ENCODE measurements at places on chromosomes 7 and 10. TPM values are rescaled to one million over a fixed set of nuclear protein-coding genes. Genes with fewer than 3 reads are reported as not detected.

- H3K27me3 ChIP-seq = no peaks in the 10 kb centered on the region
- no peaks in the 10 kb centered on the region for H3K36me3 ChIP-seq
- H3K4me1 ChIP-seq = peaks cover 4% of the 10 kb centered on the region
- H3K27ac ChIP-seq = no peak overlapping the region
- DNase-seq = no peak
Observed at GRCh38 chr10:69506834-69507713, 55.8 kb downstream of the TSPAN15 start.

- H3K4me1 ChIP-seq = peaks cover 1% of the 10 kb centered on the region
- no peak overlapping the region for H3K27ac ChIP-seq
- no peak overlapping the region for H3K4me3 ChIP-seq
- no peaks in the 10 kb centered on the region for H3K27me3 ChIP-seq
- no peak for DNase-seq
Observed at GRCh38 chr10:59631237-59631636, 78.4 kb downstream of the SLC16A9 start.

GRCh38 chr7:12570168-12570533 is 369 bp upstream of the SCIN start:
- H3K27me3 ChIP-seq = no peaks in the 10 kb centered on the region
- DNase-seq = no peak
- H3K4me1 ChIP-seq = no peaks in the 10 kb centered on the region
- H3K27ac ChIP-seq = no peak overlapping the region
- H3K36me3 ChIP-seq = no peaks in the 10 kb centered on the region

GRCh38 chr10:97355571-97355975 is 21.0 kb upstream of the FRAT2 start:
- H3K27me3 ChIP-seq = no peaks in the 10 kb centered on the region
- H3K27ac ChIP-seq = no peak overlapping the region
- no peak for DNase-seq
- peaks cover 8% of the 10 kb centered on the region for H3K36me3 ChIP-seq

DNA sequence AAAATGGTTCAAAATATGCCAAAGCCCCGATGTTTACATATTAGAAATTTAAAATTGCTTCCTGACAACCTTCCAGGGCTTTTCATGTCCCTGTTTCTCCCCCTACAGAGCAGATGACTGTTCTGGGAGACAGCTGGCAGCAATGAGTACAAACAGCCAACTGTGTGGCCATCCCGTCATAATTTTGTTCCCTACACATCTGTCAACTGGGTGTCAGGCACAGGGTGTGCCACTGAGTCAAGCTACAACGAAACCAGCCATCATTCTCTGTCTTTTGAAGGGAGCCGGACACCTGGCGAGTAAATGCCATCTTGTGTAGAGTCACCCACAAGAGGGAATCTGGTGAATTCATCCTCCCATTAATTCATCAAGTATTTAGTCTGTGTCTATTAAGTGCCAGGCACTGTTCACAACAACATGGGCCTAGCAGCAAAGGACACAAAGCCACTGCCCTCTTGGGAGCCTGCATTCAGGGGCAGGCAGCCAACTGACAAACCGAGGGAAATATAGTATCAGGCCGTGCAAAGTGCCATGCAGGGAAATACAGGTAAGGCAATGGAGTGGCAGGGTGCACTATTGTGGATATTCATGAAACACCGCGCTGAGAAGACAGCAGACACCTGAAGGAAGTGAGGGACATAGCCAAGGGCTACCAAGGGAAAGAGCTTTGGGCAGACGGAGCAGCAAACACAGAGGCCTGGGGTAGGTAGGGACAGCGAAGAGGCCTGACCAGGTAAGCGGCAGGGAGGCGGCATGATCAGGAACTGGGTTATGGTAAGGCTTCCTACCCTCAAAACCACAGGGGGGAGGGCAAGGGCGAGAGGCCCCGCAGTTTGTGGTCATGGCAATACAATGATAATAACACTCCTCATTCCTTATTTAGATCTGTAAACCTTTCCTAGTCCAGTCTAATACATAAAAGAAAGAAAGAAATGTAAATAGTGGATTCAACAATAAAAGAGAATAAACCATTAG is 213.6 kb downstream of the FAM107B start:
- no peak overlapping the region for H3K4me3 ChIP-seq
- no peaks in the 10 kb centered on the region for H3K36me3 ChIP-seq
- no peaks in the 10 kb centered on the region for H3K27me3 ChIP-seq
- no peaks in the 10 kb centered on the region for H3K4me1 ChIP-seq
- no peak for DNase-seq

GRCh38 chr10:122241836-122242235 is 29.3 kb upstream of the BTBD16 start:
- peaks cover 78% of the 10 kb centered on the region for H3K36me3 ChIP-seq
- no peaks in the 10 kb centered on the region for H3K4me1 ChIP-seq
- no peak overlapping the region for H3K4me3 ChIP-seq
- no peaks in the 10 kb centered on the region for H3K27me3 ChIP-seq
- no peak for DNase-seq
- no peak overlapping the region for H3K27ac ChIP-seq

GRCh38 chr10:51389415-51390321 is 309.7 kb downstream of the CSTF2T start:
- H3K4me3 ChIP-seq = no peak overlapping the region
- no peaks in the 10 kb centered on the region for H3K27me3 ChIP-seq
- H3K27ac ChIP-seq = peak overlapping the region; percentile 11
- no peak for DNase-seq
- no peaks in the 10 kb centered on the region for H3K4me1 ChIP-seq

DNA sequence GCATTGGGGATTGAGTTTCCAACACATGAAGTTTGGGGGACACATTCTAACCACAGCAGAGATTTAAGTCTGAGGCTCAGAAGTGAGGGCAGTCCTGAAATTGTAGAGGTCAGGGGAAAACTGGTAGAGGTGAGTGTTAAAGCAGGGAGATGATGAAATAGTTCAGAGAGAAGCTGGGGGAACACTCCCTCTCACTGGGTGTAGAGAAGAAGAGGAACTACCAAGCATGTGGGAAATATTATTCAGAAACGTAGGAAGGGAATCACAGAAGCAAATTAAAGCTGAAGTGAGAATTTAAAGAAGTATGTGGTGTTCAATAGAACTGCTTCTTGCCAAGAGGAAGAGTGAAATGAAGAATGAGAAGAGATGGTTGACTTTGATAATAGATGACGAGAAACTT is 121.5 kb upstream of the FAM3C start:
- DNase-seq = no peak
- H3K36me3 ChIP-seq = no peaks in the 10 kb centered on the region
- no peaks in the 10 kb centered on the region for H3K27me3 ChIP-seq

DNA sequence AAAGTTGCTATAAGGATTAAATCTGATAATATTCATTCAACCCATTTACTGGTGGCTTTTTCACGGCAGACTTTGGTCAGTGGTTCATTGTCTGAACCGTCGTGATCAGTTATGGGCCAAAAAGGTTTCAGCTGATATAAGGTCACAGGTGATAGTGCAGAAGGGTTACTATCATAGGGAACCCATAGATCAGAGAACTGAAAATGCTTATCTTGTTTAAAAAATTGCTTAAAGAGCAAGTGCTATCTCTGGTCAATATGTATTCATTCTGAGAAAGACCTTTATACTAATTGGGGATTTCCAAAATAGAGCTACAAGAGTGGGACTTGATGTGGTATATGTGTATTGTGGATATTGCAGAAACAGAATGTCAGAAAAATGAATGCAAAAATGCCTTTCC is 147.8 kb upstream of the SEMA3E start:
- no peak overlapping the region for H3K4me3 ChIP-seq
- no peak for DNase-seq
- no peaks in the 10 kb centered on the region for H3K4me1 ChIP-seq
- H3K27me3 ChIP-seq = no peaks in the 10 kb centered on the region
- H3K27ac ChIP-seq = no peak overlapping the region

DNA sequence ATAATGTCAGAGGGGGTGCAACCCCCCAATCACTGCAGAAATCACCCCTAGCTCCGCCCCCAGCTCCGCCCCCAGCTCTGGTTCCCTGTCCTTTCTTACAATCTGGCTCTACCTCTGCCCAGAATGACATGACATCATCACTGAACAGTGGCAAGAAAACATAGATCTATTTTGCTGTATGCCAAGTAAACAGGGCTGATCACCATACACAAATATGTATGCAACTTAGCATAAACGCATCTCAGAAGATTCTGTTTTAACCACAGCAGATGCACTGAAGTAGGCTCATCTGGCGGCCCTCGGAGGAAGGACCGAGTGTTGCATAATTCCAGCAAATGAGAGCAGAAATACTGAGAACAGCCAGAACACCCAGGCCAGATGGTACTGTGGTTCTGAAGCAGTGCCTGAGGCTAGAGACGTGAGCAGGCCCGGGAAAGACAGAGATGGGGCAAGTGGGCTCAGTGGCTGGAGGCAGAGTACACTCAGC is 293.3 kb upstream of the KLF14 start:
- DNase-seq = peak; percentile 72
- no peaks in the 10 kb centered on the region for H3K36me3 ChIP-seq
- H3K4me3 ChIP-seq = no peak overlapping the region
- peak overlapping the region; percentile 6 for H3K27ac ChIP-seq
- H3K4me1 ChIP-seq = peaks cover 5% of the 10 kb centered on the region

- H3K27me3 ChIP-seq = no peaks in the 10 kb centered on the region
- no peak for DNase-seq
- no peak overlapping the region for H3K27ac ChIP-seq
- no peak overlapping the region for H3K4me3 ChIP-seq
- peaks cover 31% of the 10 kb centered on the region for H3K36me3 ChIP-seq
- H3K4me1 ChIP-seq = no peaks in the 10 kb centered on the region
Observed at GRCh38 chr10:127372361-127372760, 176.0 kb upstream of the INSYN2A start.

- H3K27me3 ChIP-seq = no peaks in the 10 kb centered on the region
- H3K36me3 ChIP-seq = no peaks in the 10 kb centered on the region
- peaks cover 7% of the 10 kb centered on the region for H3K4me1 ChIP-seq
- peak overlapping the region; percentile 20 for H3K4me3 ChIP-seq
- H3K27ac ChIP-seq = no peak overlapping the region
Observed at GRCh38 chr7:33040803-33041516, 21.6 kb downstream of the NT5C3A start.

DNA sequence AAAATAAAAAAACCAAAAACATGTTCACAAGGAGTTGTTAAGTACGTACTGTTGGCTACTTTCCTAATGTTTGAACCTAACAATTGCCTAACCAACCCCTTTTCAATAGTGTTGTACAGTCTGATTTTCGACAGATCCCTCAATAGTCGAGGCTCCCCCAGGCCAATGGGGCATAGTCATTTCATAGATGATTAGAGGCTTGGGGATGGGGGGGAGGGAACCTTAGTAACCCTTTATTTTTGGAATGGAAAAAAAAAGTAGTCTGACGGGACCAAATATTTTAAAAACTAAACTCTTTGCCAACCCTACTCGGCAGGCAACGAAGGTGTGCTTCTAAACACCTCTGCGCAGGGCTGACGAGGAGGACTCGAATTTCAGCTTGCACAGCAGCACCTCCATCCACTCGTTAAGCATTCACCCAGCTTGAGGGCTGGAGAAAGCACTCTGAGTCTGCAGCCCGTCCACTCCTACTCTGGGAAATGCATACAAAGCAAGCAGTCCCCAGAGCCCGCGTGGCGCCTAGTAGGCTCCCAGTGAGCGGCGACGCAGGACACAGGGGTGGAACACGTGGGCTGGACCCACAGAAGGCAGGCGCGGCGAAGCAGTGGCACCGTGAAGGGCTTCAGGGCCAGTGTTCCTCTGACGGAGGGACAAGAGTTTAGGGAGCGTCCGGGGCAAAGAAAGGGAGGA is 899 bp downstream of the PUS7 start:
- DNase-seq = peak; percentile 83
- H3K36me3 ChIP-seq = no peaks in the 10 kb centered on the region
- H3K27ac ChIP-seq = peak overlapping the region; percentile 80
- H3K4me1 ChIP-seq = peaks cover 5% of the 10 kb centered on the region
- no peaks in the 10 kb centered on the region for H3K27me3 ChIP-seq

DNA sequence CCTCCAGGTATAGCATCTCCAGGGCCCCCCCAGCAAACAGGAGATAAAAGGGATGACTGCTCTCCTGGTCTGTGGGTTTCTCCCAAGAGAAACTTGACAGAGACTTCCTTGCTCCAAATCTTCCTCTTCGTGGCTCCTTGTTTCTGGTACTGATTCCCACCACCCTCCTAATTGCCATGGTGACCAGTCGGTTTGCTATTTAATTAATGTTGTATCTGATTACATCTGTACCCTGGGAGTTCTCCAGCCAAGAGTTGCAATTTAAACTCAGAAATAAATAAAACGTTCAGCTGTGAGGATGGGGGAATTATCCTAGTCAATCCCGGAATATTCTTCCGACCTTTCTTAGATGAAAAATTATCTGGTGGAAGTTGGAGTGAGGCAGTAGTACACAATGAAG is 264.7 kb downstream of the PAXIP1 start:
- H3K27me3 ChIP-seq = no peaks in the 10 kb centered on the region
- no peak for DNase-seq
- H3K4me1 ChIP-seq = no peaks in the 10 kb centered on the region
- H3K4me3 ChIP-seq = no peak overlapping the region
- H3K36me3 ChIP-seq = no peaks in the 10 kb centered on the region
- H3K27ac ChIP-seq = no peak overlapping the region

- no peaks in the 10 kb centered on the region for H3K27me3 ChIP-seq
- no peaks in the 10 kb centered on the region for H3K4me1 ChIP-seq
- DNase-seq = no peak
- no peak overlapping the region for H3K4me3 ChIP-seq
- H3K36me3 ChIP-seq = no peaks in the 10 kb centered on the region
- H3K27ac ChIP-seq = peak overlapping the region; percentile 13
Observed at GRCh38 chr10:52226197-52226847, 87.8 kb upstream of the DKK1 start.

DNA sequence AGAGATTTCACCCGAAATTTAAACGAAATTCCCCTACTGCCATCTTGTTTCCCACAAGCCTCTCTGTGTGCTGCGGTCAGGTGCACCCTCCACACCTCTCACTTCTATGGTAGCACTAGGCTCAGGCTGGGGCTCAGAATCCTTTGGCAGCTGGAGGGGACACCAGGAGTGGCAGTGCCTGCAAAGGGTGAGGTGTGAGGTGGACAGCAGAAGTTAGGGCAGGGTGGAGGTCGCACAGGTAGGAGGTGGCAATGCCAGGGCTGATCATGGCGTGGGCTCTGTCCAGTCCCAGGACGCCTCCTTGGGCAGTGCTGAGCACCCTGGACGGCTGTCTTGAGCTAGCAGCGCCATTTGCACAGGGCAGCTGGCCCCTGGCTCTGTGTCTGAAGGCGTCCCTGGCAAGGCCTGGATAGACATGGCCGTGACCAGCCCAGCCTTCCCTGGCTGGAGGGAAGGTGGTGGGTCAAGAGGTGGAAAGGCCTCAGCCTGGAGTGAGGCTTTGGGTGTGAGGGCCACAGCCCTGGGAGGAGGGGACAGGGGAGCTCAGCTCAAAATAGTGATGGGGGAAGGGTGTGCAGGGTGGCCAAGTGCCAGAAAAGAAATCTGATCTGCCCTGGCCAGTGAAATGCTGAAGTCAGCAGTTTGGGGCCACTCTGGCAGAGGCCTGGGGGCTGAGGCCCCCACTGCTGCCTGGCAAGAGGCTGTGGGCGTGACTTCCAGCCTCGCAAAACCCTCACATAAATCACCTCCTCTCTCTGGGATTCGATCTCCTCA is 40.0 kb downstream of the ZCCHC24 start:
- H3K4me3 ChIP-seq = no peak overlapping the region
- no peaks in the 10 kb centered on the region for H3K36me3 ChIP-seq
- H3K4me1 ChIP-seq = peaks cover 90% of the 10 kb centered on the region
- H3K27me3 ChIP-seq = no peaks in the 10 kb centered on the region
- no peak for DNase-seq
- H3K27ac ChIP-seq = peak overlapping the region; percentile 25

Gene ZNF736
- total RNA-seq = 6.0 TPM

Gene ITPRID1
- not detected for total RNA-seq

Gene DGKB
- total RNA-seq = not detected

Gene CDH23
- total RNA-seq = 40.9 TPM

Gene TMEM229A
- not detected for total RNA-seq

Gene PITX3
- not detected for total RNA-seq

Gene TAS2R5
- not detected for total RNA-seq

Gene SLC29A4
- 3.2 TPM for total RNA-seq

Gene AKR1C1
- total RNA-seq = 18.4 TPM

Gene HACD1
- 41.6 TPM for total RNA-seq

Gene IDI2
- not detected for total RNA-seq

Gene KLF14
- not detected for total RNA-seq

Gene ENKUR
- total RNA-seq = not detected

All from ascending aorta (tissue), 2 donors.